ENCODE measurements at places on chromosomes 13 and 19.

GRCh38 chr13:24270639-24271141 is 38.7 kb upstream of the C1QTNF9 start:
- DNase-seq: peak; percentile 42

DNA sequence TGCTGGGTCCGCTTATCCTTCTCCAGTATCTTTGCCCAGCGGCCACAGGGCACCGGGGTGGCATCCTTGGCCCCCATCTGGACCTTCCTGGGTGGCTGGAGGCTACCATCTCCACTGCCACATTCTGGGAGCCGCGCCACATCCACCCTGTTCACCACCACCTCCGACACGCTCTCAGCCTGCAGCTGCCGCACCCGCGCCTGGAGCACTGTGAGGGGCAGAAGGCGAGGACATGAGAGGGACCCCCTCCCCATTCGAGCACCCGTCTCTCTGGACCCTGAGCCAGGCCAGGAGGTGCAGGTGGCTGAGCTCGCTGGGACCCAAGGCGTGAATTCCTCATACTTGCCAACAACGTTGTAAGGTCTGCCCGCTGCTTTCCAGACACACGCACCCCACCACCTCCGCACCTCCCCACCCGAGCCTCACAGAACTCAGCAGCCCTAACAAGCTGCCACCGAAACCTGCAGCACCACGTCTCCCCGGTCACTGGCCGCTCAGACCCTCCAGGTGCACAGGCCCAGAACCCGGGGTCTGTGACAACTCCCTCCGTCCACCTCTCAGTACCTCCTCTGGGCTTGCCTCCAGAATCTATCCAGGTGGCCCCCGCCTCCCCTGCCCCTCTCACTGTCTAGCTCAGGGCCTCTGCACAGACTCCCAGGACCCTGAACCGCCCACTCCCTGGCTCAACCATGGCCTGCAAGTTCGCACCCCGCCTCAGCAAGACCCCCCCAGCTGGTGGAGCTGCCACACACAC is 3.2 kb downstream of the POLRMT start:
- no peak for DNase-seq

GRCh38 chr19:7997809-7998480 is 7.5 kb downstream of the ELAVL1 start:
- no peak for DNase-seq

- DNase-seq: no peak
These were observed 493 bp upstream of the LHFPL6 start for GRCh38 chr13:39603424-39603947.

DNA sequence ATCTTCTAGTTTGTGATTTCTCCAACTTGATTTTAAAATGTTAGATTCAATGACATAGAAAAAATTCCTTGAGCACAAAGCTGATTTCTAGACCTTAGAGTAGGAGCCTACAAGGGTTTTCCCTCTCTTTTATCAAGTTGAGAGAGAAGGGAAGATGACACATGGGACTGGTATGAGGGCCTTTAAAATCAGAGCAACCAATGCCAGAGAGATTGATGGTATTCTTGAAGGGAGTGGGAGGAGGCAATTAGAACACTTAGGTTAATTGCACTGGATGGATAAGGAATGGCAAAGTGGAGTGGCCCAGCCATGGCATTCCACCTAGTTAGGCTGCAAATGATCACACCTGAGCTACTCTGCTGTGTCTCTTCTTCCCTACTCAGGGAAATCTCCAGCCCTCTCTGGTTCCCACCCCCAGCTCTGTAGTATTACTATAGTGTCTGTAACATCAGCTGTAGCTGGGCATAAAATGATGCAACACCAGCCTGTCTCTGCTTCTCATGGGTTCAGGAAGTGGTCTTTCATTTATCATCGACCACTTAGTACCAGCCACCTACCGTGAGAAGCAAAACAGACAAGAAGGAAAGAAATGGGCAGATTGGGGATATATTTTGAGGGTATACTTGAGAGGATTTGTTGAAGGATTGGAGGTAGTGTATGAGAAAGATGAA is 333.6 kb downstream of the DLEU7 start:
- DNase-seq: no peak

DNA sequence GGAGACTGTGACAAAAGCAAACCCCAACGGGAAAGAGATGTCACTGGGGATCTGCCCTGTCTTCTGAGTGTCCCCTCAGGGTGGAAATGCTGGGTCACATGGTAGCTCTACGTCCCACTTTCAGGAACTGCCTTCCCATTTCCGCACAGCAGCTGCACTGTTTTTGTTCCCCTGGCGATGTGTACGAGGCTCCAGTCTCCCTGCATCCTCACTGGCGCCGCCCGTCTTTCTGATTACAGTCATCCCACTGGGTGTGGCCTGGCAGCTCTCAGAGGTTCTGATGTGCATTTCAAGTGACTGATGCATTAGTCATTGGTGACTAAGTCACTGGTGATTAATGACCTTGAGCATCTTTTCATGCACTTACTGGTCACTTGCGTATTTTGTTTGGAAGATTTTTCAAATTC is 21.2 kb downstream of the PCID2 start:
- DNase-seq: peak; percentile 9

GRCh38 chr13:97967948-97968347 is 14.5 kb downstream of the IPO5 start:
- DNase-seq: no peak

GRCh38 chr13:51861723-51862300 is at the start of gene CCDC70:
Gene CCDC70 (plus strand): TSS chr13:51861969. CDS start chr13:51865412, 3,443 bp downstream.
- no peak for DNase-seq

DNA sequence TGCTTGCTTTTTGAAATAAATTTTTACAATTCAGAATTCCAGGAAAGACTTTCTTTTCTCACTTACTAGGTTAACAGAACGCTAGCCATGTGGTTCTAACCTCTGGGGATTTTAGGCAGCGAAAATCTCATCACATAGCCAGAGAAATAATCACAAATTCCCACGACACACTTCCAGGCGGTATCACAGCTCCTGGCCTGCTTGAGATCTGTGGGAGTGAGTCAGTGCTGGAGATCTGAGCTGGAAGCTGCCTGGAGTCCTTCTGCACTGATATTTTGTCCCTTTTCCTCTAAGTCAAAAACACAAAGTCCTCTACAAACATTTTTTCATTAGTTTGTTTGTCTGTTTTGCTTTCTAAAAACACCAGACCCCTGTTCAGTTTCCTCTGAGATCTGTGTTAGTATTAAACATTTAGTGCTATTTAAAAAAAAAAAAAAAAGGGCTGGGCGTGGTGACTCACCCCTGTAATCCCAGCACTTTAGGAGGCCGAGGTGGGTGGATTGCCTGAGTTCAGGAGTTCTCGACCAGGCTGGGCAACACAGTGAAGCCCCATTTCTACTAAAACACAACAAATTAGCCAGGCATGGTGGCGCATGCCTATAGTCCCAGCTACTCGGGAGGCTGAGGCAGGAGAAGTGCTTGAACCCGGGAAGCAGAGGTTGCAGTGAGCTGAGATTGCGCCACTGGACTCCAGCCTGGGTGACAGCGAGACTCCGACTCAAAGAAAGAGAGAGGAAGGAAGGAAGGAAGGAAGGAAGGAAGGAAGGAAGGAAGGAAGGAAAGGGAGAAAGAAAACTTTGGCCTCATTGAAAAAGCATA is 12.2 kb upstream of the UBE2L5 start:
- DNase-seq: no peak

DNA sequence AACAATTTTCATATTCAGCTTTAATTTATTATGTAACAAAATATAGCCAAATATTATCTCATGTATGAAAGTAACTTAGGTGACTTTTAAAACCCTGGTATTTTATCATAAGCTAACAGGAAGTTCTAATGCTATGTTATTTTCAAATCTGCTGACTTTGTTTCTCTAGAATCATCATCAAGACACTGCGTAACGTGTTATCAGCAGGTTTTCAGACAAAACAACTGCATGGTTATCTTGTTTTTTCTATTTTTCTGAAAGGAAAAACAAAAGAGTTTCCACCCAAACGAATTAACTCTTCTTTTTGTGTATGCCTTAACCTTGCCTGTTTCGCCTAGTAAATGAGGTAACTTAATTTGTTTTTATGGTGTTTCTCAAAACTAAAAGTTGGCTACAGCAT is 156.3 kb downstream of the TBC1D4 start:
- DNase-seq: no peak

GRCh38 chr19:39479916-39480315 is 722 bp upstream of the TIMM50 start:
- DNase-seq: no peak

- no peak for DNase-seq
These were observed 11.6 kb upstream of the SUCLA2 start for GRCh38 chr13:48012668-48013067.

DNA sequence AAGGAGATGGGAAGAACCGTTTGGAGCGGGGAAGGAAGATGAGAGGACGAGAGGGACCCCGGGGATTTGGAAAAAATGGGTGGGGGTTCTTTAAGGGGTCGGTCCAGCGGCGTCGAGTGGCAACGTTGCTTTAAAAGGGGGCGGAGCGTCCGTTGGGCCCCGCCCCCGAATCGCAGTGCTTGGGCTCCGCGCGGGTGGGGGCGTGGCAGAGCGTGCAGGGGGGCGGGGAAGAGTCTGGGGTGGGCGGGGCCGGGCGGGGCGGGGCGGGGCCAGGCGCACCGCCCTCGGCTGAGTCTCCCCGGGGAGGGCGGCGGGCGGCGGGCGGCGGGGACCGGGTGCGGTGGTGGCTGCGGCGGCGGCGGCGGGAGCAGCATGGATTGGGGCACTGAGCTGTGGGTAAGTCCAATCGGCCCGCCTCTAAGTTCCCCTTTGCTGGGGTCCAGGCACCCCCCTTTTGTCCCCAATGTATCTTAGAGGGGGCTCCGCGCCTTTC is at the start of gene TRIP10:
Gene TRIP10 (plus strand): TSS at position 291 of the 493 bp plus-strand sequence. CDS start 82 bp downstream, at position 373.
- DNase-seq: peak; percentile 89

DNA sequence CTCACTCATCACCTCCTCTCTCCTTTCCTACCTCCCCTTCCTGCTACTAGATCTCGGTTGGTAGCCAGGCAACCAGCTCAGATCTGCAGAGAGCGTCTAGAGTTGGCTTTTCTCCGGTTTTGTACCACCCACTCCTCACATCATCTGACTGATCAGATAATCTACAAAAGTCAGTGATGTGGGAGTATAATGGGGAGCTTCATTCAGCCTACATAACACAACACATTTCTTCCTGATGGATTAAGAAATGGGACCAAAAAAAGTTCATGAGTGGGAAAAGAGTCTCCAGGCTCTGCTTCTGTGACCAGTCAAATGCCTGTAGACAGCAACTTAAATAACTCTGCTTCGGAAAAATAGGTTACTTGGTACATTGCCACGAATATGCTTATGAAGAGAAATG is 279.8 kb downstream of the DCLK1 start:
- no peak for DNase-seq

DNA sequence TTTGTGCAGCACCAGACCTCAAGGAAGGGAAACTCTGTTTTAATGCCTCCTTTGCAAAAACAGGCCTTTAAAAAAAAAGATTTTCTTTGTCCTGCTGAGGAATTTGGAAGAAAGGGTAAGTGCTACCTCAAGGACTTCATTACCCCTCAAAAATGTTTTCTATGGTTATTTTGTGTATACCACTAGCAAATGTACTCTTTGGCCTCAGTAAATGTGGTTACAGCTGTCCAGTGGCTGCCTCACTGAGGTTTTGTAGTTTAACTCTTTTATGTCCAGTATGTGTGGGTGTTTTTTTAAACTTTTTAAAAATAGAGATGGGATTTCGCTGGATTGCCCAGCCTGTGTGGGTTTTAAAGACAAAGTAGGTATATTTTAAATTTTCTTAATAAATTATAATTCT is 42.2 kb upstream of the TSC22D1 start:
- no peak for DNase-seq

DNA sequence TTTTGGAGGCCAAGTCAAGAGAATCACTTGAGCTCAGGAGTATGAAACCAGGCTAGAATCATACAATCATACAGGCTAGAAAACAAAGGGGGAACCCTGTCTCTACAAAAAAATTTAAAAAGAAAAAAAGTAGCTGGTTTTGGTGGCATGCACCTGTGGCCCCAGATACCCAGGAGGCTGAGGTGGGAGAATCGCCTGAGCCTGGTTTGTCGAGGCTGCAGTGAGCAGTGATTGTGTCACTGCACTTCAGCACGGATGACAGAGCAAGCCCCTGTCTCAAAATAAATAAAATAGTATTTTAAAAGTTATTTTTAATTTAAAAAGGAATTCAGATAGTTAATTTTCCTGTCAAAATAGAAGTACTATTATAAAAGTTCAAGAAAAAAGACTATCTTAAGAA is 369.1 kb upstream of the SLITRK5 start:
- DNase-seq: no peak

- peak; percentile 55 for DNase-seq
These were observed 8.0 kb upstream of the POU2F2 start for GRCh38 chr19:42140125-42140754.

DNA sequence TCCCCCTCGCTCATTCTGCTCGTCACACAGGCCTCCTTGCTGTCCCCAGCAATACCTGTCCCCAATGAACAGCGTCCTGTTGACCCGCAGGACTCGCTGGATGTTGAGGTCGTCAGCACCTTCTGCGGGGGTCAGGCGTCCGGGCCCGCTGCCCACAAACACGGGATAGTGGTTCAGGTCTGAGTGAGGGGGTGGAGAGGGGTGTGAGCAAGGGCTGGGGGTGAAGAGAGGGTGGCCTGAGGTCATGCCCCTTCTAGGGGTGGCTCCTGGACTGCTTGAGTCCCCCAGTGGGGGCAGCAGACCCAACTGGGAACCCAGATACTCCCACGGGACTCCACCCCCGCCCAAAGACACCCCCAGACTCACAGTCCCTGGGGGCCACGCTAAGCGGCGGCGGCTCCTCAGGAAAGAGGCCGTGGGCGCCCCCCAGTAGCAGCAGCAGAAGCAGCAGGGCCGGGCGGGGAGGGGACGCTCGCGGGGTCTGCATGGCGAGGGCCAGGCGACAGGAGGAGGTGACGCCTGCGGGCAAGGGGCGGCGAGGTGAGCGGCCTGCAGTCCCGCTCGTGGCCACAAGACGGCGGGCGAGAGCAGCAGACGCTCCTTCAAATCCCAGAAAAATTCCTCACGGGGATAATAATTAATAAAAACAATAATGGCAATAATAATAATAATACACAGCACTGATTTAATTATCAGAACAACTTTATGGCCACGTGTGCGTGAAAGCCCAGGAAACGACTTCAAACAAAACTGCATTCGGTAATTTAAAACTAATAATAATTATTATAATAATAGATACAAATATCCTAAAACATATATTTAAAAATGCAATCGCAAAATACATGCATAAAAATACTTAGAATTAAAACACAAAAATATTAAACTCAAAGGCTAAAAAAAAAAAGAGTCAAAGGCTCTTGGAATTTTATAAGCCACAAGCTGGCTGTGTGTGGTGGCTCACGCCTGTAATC is 1.2 kb downstream of the SEMA6B start:
- peak; percentile 66 for DNase-seq

GRCh38 chr19:14496029-14496833 is at the start of gene GIPC1:
Gene GIPC1 (minus strand): TSS chr19:14496127. CDS start chr19:14482976, 13,151 bp downstream.
- DNase-seq: peak; percentile 99

GRCh38 chr13:44649104-44649428 is 72.9 kb upstream of the TSC22D1 start:
- DNase-seq: peak; percentile 16

GRCh38 chr19:58558623-58559274 is 338 bp upstream of the UBE2M start:
- peak; percentile 94 for DNase-seq

- DNase-seq: no peak
These were observed 14.2 kb downstream of the ZIC2 start for GRCh38 chr13:99995589-99996380.

- no peak for DNase-seq
These were observed 31.3 kb upstream of the CEBPA start for GRCh38 chr19:33333642-33334041.

All from HEK293T (cell line).